ENCODE measurements at places on chromosomes 2 and 18.
A peak's percentile ranks its signal among the peaks of the same experiment; 100 is the strongest.

DNA sequence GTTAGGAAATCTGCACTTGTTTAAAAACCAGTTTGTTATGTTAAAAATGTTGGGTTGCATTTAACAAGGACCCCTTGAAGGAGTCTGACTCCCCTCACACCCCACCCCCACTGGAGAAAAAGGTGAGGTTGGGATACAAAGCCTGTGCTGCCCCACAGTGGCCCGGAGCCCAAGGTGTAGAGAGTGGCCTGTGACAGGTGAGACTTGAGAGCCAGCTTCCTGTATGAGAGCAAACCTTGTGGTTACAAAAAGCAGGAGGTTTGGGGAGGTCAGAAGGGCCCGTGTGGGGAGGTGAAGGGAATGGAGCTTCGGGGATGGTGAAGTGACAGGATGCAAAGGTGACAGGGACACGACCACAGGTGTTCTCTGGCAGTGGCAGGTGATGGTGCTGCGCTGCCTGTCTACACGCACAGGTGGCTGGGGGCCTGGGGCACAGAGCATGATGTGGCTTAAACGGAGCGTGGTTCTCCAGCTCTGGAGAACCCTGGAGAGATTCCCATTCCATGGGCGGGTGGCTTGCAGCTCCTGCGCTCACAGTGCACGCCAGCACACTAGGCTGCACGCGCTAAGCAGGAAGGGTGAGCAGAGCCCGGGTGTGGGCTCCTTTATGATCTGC, 29.0 kb downstream of the IMPA2 start:
- DNase-seq: no peak

DNA sequence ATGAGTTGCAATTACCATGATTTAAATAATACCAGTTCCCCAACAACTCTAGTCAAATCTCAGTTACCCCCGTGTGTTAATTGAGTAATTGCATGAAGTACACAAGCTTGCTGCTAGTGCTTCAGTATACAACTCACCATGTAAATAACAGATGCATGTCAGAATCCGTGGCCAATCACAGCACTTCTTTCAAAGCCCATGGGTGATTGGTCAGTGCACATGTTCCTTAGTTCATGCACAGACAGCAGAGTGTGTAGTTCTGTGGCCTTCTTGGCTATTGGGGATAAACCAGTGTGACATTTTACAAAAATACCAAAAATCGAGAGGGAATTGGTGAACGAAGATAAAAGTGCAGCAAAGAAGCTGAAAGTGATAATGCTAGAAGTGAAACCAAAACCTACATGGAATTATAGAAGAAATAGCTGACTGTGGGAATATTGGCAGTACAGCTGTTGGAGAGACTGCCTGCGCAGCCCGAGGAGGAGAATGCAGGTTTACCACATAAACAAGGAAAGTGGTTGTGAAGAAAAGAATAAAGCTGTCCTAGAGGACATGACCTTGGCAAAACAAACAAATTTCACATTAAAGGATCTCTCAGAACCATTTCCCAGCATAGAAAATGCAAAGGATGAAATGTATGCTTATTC, 59.4 kb downstream of the NEDD4L start:
- no peak for DNase-seq

GRCh38 chr2:121075006-121075551, 209.9 kb downstream of the TFCP2L1 start:
- DNase-seq: peak; percentile 68

DNA sequence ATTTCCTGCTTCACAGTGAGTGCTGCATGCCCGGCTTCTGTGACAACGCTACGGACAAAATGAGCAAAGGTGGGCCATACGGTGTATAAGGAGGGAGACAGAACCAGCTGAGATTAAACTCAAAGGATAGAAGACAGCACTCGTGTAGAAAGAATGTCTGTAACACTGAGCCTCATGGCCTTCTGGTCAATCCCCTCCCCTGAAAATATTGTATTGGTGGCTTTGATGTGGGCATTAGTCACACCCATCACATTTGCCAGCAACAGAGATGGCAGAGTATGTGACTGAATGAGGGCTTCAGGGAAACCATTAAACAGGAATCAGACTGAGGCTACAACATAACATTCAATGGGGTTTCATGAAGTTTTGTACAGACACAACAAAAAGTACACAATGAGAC, 287.8 kb upstream of the CCDC68 start:
- no peak for DNase-seq

- DNase-seq: no peak
Measured at GRCh38 chr18:51038110-51038509, 8.1 kb downstream of the SMAD4 start.

Data from DND-41 (cell line).